Activated CD8-positive, alpha-beta T cell treated with anti-CD3 and anti-CD28 coated beads, Interleukin-2, amount 10 ng/mL, durations not matched to agents 7 days and 5 days (primary cell): ENCODE measurements at places on chromosomes 2 and 18.

- no peak for DNase-seq
Measured at GRCh38 chr2:234022424-234022823, 28.1 kb upstream of the SPP2 start.

DNA sequence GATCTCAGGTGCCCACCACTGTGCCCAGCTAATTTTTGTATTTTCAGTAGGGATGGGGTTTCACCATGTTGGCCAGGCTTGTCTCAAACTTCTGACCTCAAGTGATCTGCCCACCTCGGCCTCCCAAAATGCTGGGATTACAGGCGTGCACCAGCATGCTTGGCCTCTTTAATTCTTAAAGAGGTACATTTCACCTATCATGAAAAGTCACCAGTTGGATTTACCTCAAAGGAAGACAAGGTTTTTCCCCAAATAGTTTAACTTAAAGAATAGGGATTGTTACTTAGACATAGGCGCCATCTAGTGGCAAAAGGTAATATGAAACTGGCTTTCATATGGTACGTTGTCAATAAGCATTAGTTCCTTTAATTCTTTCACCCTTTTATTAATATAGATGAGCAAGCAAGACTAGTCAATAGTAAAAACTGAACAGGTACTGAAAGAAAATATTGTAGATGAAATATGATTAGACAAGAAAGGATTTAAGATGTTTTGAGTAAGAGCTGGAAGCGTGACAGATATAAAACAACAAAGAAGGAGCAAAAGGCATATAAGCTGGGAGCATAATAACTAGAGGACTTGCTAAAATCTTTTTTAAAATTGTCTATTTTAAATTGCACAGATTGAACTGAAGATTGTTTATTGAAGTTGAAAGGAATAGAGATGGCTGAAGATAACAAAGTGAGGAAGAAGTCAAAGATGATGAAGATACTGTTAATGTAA, 35.0 kb upstream of the PSMD14 start:
- DNase-seq = peak; percentile 55

- DNase-seq = no peak
Measured at GRCh38 chr18:33699372-33699771, 121.4 kb downstream of the ASXL3 start.

DNA sequence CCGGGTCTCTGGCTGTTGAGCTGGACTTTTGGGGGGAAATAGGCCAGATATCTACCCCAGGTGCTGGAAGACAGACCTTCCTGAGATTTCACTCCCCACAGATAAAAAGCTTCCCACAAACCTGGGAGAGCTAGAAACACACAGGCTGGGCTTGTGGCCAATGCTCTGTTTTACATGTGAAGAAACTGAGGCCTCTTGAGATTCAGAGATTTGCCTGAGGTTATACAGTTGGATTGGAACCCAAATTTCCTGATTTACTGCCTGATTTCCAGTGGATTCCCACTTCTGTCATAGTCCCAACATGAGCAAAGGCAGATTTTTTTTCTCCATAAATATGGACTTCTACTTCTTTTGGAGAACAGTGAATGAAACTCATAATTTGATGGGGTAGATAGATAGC, 360.2 kb downstream of the SETBP1 start:
- DNase-seq = no peak

- no peak for DNase-seq
Measured at GRCh38 chr2:8630676-8631464, 51.0 kb upstream of the ID2 start.
